Eye (tissue), 1 donor: ENCODE measurements at places on chromosomes 5 and 9.
A peak's percentile ranks its signal among the peaks of the same experiment; 100 is the strongest.

GRCh38 chr9:93549611-93550010, 26.8 kb upstream of the PHF2 start:
- DNase-seq, result no peak

DNA sequence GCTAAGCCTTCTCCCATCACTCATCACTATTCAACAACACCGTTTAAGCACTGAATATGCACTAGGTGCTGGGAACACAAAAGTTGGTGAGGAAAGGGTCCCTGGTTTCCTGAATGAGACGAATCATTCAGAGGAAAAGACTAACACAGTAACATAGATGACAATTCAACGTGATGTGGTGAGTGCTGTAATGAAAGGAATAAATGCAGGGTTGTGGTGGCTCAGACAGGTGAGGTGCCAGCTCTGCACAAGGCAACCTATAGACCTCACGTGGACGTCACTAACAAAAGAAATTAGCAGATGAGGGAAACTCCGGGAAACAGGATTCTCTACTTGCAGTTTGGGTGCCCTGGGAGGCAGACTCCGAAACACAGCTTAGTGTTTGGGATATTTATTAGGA, 40.0 kb upstream of the ERBIN start:
- DNase-seq, result no peak

GRCh38 chr5:176944268-176944667, 45.1 kb upstream of the HK3 start:
- DNase-seq, result no peak

DNA sequence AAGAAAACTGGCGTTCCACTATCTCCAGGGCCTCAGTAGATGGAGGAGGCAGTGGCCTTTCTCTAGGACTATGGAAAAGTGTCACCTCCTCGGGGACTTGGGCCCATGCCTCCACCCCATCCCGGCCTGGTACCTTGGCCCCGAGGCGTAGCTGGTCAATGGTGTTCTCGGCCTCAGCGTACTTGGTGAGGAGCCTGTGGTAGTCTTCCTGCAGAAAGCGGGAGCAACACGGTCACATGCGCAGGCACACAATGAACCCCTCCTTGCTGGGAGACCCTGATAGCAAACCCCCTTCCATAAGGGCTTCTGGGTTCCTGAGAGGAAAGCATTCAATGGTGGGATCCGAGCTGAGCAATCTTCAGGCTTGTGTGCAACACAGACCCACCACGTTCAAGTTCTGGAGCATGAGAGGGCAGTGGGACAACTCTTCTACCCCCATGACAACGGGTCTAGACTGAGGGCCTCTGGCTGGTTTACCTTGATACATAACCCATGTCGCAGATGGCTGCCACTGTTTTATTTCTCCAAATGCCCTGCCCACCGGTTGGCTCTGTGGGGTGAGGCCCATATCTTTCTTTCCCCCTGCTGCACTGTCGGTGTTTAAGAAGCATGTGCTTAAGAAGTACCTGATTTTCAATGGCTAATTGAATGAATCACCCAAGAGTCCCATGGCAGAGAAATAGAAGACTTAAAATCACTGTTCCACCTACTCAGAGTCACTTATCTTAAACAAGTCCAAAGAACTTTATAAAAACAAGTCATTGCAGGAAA, 13.6 kb downstream of the AKNA start:
- no peak for DNase-seq

DNA sequence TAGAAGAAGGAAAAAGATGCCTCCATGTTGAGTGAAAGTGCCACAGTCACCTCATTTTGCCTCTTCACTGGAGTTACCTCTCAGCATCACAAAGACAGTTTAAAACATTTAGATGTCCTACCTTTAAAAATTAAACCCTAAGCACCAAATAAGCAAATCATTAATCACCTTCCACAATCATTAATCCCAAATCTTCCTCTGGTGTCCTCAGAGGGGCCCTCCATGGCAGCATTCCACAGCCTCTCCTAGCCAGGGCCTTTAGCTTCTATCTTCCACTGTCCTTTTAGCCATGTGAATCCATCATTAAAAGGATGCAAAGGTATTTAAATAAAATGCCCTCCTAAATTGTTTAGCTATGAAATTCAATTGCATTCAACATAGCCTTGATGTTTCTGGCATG, 310.8 kb downstream of the PDE4D start:
- no peak for DNase-seq

GRCh38 chr5:103514371-103514770, 48.2 kb downstream of the NUDT12 start:
- DNase-seq, result no peak

- DNase-seq, result no peak
These were observed 89.4 kb downstream of the UHRF2 start for GRCh38 chr9:6502399-6502798.

- DNase-seq, result peak; percentile 1
These were observed 590 bp downstream of the PCDHA6 start for GRCh38 chr5:140828362-140828737.

GRCh38 chr5:72378639-72379289, 58.6 kb downstream of the PTCD2 start:
- peak; percentile 55 for DNase-seq

DNA sequence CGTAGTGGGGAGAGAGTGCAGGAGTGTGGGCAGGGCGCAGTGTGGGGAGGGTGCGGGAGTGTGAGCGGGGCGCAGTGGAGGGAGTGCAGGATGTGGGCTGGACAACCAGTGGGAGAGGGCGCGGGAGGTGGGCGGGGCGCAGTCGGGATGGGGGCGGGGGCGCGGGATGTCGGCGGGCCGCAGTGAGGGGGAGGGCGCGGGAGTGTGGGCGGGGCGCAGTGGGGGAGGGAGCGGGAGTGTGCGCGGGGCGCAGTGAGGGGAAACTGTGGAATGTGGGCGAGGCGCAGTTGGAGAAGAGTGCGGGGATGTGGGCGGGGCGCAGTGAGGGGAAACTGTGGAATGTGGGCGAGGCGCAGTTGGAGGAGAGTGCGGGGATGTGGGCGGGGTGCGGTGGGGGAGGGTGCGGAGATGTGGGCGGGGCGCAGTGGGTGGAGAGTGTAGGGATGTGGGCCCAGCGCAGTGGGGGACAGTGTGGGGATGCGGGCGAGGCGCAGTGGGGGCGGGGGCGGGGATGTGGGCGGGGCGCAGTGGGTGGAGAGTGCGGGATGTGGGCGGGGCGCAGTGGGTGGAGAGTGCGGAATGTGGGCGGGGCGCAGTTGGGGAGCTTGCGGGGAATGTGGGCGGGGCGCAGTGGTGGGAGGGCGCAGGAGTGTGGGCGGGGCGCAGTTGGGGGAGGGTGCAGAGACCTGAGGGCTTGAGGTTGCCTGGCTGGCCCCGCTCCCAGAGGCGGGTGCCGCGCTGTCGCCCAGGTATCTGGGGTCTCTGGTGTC, at the start of gene NXNL2:
Gene NXNL2, plus strand, starts transcription at position 723 of the 770 bp plus-strand sequence. CDS start 257 bp downstream, outside the sequence.
- DNase-seq, result peak; percentile 84

- DNase-seq, result no peak
These were observed 19.7 kb downstream of the MEGF9 start for GRCh38 chr9:120694559-120694958.
